ENCODE measurements at places on chromosomes 4 and X.

- no peak for DNase-seq
Observed at GRCh38 chrX:101787934-101788333, 128.3 kb upstream of the ARMCX2 start.

DNA sequence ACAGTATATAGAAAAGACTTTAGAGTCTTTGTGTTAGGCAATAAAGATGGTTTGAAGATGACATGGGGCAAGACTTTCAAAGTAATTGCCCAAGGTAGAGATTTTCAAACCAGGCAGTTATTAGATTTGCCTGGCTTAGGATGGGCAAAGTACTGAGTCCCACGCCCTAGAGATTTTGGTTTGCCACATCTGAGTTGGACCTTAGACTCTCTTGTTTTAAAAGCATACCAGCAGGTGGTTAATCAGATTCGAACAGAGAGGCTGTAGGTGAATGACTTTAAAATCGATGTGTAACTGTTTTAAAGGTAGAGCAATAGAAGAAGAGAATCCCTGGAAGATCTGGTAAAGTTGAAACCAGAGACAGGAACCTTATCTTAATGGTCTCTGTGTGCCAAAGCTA lies 121.5 kb downstream of the RAPGEF2 start:
- no peak for DNase-seq

DNA sequence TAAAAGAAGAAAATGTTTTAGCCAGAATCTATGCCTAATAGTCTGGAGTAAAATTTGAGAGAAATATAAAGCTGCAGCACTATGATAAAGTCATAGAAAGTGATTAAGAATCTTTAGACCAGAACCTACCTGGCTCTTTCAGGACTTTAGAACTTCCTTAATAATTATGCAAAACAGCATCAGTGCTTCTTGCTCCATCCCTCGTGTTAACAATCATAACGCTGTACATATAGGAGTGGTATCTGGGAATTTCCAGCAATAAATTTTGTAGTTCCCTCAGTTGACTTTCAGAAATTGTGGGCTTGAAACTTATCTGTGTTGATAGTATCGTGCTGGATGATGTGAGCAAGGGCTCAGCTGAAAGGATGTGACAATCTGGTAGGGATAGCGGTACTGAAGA lies 102.1 kb upstream of the RASGEF1B start:
- no peak for DNase-seq

GRCh38 chr4:168514249-168514852 lies 17.5 kb downstream of the PALLD start:
- DNase-seq, result peak; percentile 45

GRCh38 chrX:41921492-41922430 lies 1.6 kb downstream of the CASK start:
- peak; percentile 38 for DNase-seq
